ENCODE measurements at places on chromosomes 11 and 22.

- peak; percentile 11 for DNase-seq
These were observed 17.6 kb downstream of the MYH9 start for GRCh38 chr22:36369922-36370791.

GRCh38 chr22:23305922-23306374, 125.6 kb downstream of the BCR start:
- no peak for DNase-seq

DNA sequence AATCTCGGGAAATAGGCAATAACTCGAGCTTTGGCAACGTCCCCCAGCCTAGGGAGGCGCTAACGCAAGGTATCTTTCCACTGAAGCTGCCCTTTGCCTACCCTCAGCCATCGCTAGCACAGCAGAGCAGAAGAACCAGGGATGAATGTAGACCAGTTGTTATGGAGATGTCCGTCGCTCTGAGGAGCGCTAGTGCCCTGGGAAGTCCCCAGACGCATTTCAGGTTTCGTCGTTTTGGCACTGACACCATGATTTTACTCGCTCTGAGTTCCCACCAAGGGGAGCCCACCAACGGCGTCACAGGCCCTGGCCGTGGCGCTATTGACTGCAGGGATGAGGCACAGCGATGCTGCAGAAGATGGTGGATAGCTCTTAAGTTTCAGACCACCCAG, 22.7 kb upstream of the BDNF start:
- DNase-seq, result no peak

- DNase-seq, result no peak
These were observed 87.2 kb downstream of the WNT7B start for GRCh38 chr22:45889539-45890350.

All from AML-193 (cell line).